ENCODE measurements at places on chromosomes 13 and 19.

DNA sequence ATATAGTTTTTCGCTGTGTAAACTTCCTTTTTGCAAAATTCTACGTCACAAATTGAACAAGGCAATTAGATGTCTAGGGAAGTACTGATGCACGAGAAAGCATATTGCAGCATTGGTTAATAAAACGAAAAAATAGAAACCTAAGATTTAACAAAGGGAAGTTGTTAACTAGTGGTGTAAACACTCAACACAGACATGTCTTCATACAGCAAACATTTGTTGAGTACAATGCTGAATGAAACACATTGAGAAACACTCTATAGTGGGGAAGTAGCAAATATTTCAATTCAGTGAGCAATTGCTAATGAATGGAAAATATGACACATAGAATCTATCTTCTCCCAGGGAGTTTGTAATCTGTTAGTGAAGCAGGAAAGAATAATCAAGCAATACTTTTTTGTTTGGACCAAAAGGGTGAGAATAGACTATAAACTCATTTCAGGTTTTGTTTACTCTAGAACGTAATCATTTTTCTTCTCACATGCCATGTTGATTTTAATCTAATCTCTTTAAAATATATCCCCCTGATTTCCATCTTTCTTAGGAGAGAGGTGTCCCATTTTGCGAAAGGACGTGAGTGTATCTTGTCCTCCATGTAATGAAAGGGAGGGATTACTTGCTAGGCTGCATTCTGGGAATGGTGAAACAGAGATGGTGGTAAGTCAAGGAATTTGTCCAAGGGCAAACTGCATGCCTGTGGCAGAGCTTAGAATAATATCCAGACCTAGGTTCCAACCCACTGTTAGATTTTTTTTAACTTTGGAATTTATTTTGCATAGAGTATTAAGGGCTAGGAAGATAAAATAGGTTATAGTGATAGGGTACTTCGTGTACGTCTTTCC is 1.7 kb upstream of the ANKRD10 start:
- DNase-seq = no peak

- no peak for DNase-seq
These were observed 137.4 kb upstream of the SLITRK5 start for GRCh38 chr13:87533776-87534175.

- DNase-seq = no peak
These were observed 11.4 kb upstream of the USP12 start for GRCh38 chr13:27182844-27183497.

- DNase-seq = no peak
These were observed 5.5 kb upstream of the FSTL3 start for GRCh38 chr19:670609-671075.

GRCh38 chr19:16203256-16204004 is 5.7 kb downstream of the AP1M1 start:
- no peak for DNase-seq

- no peak for DNase-seq
These were observed 146.9 kb upstream of the SLC10A2 start for GRCh38 chr13:103213152-103213551.

DNA sequence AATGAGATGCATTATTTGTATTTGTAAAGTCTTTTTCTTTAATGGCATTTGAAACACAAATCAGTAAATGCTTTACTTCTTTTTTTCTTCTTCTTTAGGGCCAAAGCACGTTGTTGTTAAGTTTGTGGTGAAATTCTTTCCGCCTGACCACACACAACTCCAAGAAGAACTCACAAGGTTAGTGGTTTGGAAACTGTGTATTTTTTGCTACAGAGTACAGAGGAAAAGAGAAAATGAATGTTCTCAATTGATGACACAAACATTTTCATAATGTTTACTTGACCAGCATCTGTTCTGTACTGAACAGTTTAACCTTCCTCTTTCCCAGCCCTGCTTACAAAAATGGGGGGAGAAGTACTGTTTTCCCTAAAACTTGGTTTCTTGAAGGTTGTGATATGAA is 190.9 kb upstream of the RNF113B start:
- DNase-seq = no peak

DNA sequence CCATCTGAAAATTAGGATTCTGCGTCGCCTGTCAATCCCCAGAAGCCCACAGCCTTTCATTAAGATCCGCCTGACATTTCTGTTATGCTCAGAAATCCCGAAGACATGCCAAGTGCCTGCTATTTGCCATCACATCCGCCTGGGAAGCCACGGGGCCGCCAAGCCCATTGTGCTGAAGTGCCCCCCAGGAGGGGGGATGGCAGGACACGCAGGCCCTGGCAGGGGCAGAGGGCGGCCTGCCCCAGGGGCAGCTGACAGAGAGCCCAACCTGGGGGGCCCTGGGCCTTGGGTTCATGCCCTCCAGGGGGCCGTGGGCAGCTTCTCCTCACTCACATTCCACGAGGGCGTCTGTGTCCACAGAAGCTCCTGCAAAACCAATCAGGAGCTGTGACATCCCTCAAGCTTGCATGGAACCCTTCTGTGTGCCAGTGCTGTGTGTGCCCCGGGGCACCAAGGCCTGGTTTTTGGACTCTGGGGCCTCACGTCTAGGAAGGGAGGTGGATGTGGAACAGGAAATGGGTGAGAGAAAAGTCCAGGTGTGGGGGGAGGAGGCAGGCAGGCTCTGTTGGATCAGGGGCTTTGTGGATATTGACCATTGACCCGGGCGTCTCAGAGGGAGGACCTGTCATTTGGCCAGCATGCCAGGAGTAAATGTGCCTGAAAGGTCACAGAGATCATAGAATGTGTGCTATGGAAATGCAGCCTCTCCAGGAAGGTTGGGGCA is 122.9 kb downstream of the URI1 start:
- no peak for DNase-seq

DNA sequence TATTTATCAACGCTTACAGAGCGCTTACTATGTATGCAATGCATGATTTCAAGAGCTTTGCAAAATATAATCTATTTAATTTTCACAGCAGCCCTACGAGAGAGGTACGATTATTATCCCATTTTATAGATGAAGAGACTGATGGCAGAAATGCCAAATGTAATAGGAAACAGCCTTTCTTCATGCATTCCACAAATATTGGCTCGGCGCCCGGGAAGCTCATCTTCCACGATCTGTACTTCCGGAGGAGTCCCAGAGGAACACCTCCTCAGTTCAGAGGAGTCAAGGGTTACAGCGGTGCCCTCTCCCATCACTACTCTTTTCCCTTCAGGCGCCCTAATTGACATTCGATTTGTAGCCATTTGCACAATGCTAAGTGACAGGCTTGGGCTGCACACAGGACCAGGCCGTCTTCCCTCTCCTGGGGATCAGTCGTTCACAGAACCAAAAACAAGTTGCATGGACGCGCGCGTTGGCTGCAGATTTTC is 1.1 kb upstream of the ARHGAP35 start:
- DNase-seq = no peak

DNA sequence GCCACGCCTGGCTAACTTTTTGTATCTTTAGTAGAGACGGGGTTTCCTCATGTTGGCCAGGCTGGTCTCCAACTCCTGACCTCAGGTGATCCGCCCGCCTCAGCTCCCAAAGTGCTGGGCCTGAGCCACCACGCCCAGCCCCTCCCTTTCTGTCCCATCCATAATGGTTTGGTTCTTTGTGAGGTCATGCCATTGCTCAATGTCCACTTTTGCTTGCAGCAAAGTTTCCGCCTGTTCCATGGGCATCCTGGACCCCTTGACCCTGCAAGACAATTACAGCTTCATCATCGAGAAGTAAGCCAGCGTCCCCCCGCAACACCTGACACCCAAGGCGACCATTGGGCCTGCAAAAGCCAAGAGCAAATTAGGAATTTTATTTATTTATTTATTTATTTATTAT is 16.6 kb downstream of the PRR22 start:
- no peak for DNase-seq

- no peak for DNase-seq
These were observed 429.0 kb upstream of the MIR17HG start for GRCh38 chr13:90918536-90918935.
